ENCODE measurements at places on chromosomes 7 and 10. TPM values are rescaled to one million over a fixed set of nuclear protein-coding genes. Genes with fewer than 3 reads are reported as not detected.

GRCh38 chr10:2760736-2761135, 306.6 kb upstream of the PFKP start:
- no peaks in the 10 kb centered on the region for H3K36me3 ChIP-seq
- H3K27ac ChIP-seq = no peak overlapping the region
- H3K27me3 ChIP-seq = no peaks in the 10 kb centered on the region
- no peak overlapping the region for H3K4me3 ChIP-seq

- DNase-seq = no peak
- H3K27ac ChIP-seq = no peak overlapping the region
- no peaks in the 10 kb centered on the region for H3K27me3 ChIP-seq
Observed at GRCh38 chr7:31890766-31891165, 179.4 kb downstream of the PDE1C start.

DNA sequence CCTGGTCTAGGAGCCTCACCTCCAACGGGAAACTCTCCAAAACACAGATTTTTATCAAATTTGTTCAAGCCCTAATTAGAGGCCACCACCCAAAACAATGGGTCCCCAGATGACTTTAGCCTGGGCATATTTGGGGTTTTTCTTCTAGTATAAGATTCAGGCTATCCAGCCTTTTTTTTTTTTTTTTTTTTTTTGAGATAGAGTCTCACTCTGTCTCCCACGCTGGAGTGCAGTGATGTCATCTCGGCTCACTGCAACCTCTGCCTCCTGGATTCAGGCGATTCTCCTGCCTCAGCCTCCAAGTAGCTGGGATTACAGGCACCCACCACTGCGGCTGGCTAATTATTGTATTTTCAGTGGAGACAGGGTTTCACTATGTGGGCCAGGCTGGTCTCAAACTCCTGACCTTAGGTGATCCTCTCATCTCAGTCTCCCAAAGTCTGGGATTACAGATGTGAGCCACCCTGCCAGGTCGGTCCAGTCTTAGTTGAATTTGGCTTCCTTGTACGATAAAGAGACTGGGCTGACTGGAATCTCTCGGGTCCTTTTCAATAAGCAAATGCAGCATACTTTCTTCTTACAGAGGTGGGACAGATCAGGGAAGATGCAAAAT, 91.4 kb upstream of the KLF6 start:
- H3K27ac ChIP-seq = peak overlapping the region; percentile 71
- peaks cover 21% of the 10 kb centered on the region for H3K4me1 ChIP-seq
- H3K27me3 ChIP-seq = no peaks in the 10 kb centered on the region
- H3K4me3 ChIP-seq = no peak overlapping the region

DNA sequence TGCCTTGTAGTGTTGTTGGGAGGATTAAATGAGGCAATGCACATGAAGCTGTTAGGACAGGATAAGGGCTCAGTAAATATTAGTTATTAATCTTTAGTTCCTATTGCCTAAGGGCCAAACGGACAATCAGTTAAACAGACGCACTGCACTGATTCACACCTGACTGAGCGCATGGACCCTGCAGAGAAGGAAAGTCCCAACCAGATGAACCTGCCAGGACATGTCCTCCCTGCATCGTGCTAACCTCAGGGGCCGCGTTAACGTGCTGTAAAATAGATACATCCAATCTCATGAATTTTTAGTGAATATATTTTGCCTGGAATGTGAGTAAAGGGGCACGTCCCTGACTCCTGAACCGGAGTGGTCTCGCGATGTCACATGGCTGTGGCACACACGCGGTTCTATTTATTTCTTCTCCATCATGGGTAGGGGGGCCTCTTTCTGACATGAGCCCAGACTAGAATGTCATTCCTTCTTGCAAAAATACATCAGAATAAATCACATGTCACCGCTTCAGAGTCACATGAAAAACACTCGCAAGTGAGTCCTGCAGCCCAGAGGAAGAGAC, 12.3 kb downstream of the ADARB2 start:
- no peaks in the 10 kb centered on the region for H3K36me3 ChIP-seq
- no peak overlapping the region for H3K27ac ChIP-seq
- no peaks in the 10 kb centered on the region for H3K4me1 ChIP-seq
- H3K27me3 ChIP-seq = no peaks in the 10 kb centered on the region
- DNase-seq = no peak

TMUB1 gene
- 61.5 TPM for total RNA-seq

AIMP2 gene
- total RNA-seq = 28.7 TPM

DNA sequence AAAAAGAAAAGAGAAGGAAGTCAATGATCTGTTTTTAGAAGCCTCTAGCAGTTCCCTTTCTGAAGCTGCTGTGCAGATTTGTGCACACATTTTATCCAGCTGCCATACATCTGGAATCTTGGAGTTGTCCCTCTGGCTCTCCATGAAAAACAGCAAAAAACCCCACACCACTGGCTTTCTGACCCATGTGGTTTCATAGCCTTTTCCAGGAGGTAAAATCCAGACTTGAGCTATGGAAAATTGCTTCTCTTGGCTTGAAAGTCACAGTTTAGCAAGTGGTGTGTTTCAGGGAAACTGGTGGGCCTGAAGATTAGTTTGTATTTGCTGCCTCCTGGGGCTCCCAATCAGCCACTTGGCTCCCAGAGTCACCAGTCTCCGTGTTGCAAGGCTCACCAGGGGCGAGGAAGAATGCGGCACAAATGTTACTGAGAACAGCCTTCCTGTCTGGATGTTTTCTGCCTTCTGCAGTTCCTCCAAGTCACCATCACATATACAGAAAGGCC, 50.1 kb upstream of the ADRB1 start:
- H3K36me3 ChIP-seq = no peaks in the 10 kb centered on the region
- no peak overlapping the region for H3K27ac ChIP-seq
- no peaks in the 10 kb centered on the region for H3K4me1 ChIP-seq
- no peaks in the 10 kb centered on the region for H3K27me3 ChIP-seq

HDAC9 gene
- 12.6 TPM for total RNA-seq

- no peak for DNase-seq
- no peaks in the 10 kb centered on the region for H3K4me1 ChIP-seq
- no peak overlapping the region for H3K4me3 ChIP-seq
- H3K36me3 ChIP-seq = peaks cover 2% of the 10 kb centered on the region
- no peaks in the 10 kb centered on the region for H3K27me3 ChIP-seq
- H3K27ac ChIP-seq = no peak overlapping the region
Observed at GRCh38 chr7:43592326-43592725, 9.4 kb downstream of the STK17A start.

DNA sequence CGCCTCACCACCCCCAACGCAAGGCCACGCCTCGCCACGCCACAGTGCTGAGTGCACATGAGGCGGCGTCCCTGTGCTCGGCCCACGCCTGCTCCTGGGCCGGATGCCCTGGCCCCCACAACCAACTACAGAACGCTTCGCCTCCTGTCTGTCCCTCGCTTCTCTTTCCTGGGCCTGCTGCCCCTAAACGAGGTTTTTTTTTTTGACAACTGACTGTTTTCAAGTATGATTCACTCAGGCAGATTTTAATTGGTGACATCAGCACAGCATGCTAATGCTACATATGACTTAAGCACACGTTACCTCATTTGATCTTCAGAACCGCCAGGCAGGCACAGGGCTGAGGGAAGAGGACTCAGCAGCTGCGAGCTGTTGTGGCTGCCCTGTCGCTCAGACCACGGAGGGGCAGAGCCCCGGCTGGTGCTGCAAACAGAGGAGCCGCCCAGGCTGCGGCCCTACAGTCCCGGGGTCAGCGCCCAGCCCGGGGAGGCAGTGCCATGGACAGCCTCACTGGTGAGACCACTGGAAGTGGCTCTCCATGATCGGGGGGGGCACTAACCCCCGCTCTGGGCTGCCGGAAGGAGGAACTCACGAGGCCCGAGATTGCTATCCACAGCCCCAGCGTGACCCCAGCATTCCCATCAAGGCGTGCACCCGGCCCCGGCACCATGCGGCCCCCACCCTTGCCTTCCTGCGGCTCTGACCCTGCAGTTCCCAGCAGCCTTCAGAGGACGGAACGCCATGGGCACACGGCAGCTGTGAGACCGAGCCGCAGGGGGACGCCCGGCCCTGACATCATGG, 212.8 kb downstream of the MAD1L1 start:
- no peaks in the 10 kb centered on the region for H3K36me3 ChIP-seq
- peak; percentile 35 for DNase-seq
- H3K27me3 ChIP-seq = no peaks in the 10 kb centered on the region
- no peaks in the 10 kb centered on the region for H3K4me1 ChIP-seq
- no peak overlapping the region for H3K4me3 ChIP-seq
- H3K27ac ChIP-seq = peak overlapping the region; percentile 71

GRCh38 chr10:80100116-80100515, 21.7 kb downstream of the TMEM254 start:
- H3K27ac ChIP-seq = no peak overlapping the region
- no peak overlapping the region for H3K4me3 ChIP-seq
- H3K4me1 ChIP-seq = peaks cover 9% of the 10 kb centered on the region
- H3K36me3 ChIP-seq = no peaks in the 10 kb centered on the region

- H3K4me3 ChIP-seq = no peak overlapping the region
- H3K36me3 ChIP-seq = no peaks in the 10 kb centered on the region
- no peak for DNase-seq
- H3K27me3 ChIP-seq = no peaks in the 10 kb centered on the region
- H3K27ac ChIP-seq = no peak overlapping the region
Observed at GRCh38 chr10:96973809-96974747, 142.0 kb downstream of the LCOR start.

DNA sequence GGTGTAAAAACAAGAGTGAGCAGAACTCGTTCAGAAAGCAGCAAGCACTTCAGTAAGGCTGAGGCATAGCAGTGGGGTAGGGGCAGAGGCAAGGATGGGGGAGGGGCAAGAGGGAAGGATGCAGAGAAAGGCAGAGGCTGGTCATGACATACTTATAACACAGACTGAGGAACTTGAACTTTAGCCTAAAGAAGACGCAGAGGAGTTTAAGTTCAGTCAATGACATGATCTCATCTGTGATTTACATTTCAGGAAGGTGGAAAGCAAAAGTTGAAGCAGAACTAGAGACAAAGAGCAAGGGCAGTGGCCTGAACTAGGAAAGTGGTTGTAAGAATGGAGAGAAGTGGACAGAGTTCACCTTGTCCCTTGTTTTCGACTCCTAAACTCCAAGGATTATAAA, 15.8 kb downstream of the MACC1 start:
- H3K4me3 ChIP-seq = no peak overlapping the region
- no peak overlapping the region for H3K27ac ChIP-seq
- no peak for DNase-seq

ZPBP gene
- total RNA-seq = not detected

GRCh38 chr10:49373361-49373760, 22.5 kb downstream of the DRGX start:
- H3K27me3 ChIP-seq = no peaks in the 10 kb centered on the region
- no peak overlapping the region for H3K4me3 ChIP-seq
- H3K4me1 ChIP-seq = no peaks in the 10 kb centered on the region
- H3K27ac ChIP-seq = no peak overlapping the region
- no peak for DNase-seq

DNA sequence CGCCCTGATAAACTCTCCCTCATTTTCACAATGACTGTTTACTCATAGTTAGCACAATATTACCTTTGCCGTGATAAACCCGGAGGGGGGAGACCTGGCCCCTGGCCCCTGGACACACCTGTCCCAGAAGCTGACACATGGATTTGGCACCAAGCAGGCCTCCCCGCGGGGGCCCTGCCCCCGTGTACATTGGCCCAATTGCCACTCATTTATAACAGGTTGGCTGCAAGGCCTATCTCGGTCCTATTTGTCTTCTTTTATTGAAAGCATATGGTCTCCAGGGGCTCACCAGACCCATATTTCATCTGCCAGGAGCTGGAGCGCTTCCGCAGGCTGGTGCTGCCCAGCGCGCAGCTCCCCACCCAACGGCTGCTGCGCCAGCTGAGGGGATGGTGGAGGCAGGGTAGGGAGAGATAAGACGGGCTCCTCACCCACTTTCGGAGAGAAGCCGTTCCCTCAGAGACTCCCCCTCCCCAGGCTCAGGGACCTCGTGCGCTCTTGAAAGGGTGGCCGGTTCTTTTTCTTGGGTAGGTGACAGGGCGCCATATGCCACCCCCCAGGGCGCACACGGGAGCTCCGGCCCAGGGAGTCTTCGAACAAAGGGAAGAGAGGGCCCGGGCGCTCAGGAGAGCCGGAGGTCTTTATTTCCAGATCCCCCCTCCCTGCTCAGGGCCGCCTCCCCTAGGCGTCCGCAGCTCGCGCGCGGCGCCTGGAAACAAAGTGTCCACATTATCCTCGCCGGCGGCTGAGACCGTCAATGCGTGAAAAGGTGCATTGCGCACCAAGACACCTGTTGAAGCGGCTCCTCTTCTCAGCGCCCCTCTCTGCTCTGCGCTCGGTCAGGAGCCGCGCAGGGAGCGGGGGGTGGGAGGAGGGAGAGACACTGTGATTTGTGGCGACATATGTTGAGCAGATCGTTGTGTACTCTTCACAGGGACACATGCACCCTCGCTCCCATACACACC, 4.3 kb upstream of the NEUROG3 start:
- no peak overlapping the region for H3K4me3 ChIP-seq
- no peaks in the 10 kb centered on the region for H3K36me3 ChIP-seq
- H3K4me1 ChIP-seq = peaks cover 20% of the 10 kb centered on the region
- H3K27me3 ChIP-seq = no peaks in the 10 kb centered on the region
- no peak for DNase-seq

DNA sequence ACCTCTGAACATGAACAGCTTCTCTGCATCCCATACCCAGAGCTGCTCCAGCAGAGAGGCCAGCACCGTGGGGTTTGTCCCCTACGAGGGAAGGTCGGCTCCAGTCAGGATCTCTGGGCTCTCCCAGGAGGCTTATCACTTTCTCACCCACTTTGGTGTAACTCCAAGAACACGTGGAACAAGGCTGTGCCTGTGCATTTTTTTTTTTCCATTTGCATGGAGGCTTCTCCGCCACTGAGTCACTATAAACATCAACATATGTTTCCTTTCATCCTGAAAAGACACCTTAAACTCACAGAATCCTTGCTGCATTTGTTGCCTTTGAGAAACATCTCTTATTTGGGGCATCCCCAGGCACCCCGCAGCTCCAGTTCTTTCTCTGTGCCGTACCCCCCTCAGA, 29.4 kb upstream of the ECHDC3 start:
- H3K27me3 ChIP-seq = no peaks in the 10 kb centered on the region
- H3K4me3 ChIP-seq = no peak overlapping the region
- H3K36me3 ChIP-seq = no peaks in the 10 kb centered on the region
- no peak for DNase-seq
- H3K4me1 ChIP-seq = peaks cover 9% of the 10 kb centered on the region

GRCh38 chr10:131123496-131123895, 188.0 kb downstream of the TCERG1L start:
- no peak overlapping the region for H3K4me3 ChIP-seq
- H3K4me1 ChIP-seq = no peaks in the 10 kb centered on the region
- DNase-seq = no peak
- no peak overlapping the region for H3K27ac ChIP-seq

SH2D4B gene
- total RNA-seq = not detected

Data from tibial nerve (tissue), 4 donors.